ENCODE measurements at places on chromosomes 7 and 10.

DNA sequence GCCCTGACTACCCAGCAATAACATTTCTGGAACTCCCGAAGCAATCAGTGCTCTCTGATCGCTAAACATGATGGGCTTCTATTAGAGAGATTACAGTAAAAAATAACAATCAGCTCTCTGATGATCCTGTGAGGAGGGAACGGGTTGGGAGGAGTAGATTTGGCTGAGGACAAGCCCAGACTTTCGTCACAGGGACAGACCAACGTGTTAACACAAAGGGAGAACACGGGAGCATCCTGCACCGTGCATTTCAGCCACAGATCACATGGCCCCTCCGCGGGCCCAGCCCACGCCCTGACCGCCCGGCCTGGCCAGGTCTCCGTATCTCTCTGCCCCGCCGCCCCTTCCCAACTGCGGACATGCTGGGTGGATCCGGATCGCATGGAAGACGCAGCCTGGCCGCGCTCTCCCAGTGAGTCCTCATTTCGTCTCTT is 95.0 kb upstream of the AGBL3 start:
- peak; percentile 97 for DNase-seq

DNA sequence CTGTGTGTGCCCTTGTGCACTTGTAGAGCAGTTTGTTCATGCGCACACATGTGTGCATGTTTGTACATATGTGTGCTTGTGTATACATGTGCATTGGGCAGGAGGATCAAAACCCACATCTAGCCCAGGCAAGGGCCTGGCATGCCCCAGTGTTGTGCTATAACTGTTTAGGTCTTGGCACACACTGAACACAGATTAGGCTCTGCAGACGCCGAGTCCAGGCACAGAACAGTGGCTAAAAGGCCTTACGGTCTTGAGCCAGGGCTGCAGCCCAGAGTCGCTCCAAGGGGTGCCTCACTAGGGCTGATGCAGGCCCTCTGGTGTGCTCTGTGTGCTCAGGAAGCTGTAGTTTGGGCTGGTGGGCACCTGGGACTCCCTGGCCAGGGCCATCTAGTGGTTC is 55.7 kb downstream of the YKT6 start:
- DNase-seq, result no peak

DNA sequence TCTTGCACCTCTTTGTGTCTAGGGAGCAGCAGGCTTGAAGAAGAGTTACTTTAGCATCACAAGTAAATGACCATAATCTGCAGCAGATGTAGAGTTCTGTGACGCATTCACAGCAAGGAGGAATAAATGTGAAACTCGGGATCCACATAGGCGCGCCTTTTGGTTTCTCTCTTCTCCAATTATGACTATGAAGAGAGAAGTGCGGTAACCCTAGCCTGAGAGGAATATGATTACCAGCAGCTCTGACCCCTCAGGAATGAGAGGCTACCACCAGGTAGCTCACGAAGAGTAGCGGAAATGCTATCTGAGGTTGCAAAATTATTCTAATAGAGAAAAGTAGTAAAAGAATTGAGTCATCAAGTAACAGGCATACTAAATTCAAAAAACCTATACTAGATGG is 25.2 kb upstream of the DMTF1 start:
- DNase-seq, result no peak

DNA sequence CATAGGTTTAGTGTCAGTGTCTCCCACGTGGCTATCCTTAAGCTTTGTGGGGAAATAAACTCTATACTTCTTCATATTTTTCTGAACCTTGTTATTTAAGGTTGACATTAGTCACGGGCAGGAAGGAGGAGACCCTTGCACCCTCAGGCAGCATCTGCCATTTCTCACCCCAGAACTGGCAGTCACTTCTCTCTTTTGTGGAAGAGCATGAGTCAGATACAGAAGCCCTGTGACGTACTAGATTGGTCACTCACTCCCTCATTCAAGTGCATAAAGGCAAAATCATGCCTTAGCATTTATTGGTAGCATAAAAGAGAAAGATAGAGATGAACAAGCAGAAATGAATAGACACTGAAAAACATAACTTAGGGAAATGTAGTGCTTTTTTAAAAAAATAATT is 206.0 kb upstream of the MDFIC start:
- no peak for DNase-seq

DNA sequence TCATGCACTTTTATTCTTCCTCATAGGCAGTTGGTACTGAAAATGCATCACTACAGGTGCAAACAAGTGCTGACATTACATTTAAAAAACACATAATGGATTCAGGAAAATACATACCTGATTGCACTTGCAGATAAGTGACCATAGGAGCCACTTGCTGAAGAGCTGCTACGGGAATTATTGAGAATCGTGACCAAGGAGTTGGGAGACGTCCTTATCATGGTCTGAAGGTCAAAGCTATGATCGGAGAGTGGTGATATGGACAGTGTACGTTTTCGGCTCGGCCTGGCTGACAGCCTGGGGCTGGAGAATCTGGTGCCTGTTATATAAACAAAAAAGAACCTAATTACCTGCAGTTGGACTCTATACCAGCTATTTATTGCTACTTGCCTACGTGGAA is 197.1 kb downstream of the GLI3 start:
- no peak for DNase-seq

- DNase-seq, result no peak
Observed at GRCh38 chr10:118753331-118754228, 1.2 kb downstream of the CACUL1 start.

DNA sequence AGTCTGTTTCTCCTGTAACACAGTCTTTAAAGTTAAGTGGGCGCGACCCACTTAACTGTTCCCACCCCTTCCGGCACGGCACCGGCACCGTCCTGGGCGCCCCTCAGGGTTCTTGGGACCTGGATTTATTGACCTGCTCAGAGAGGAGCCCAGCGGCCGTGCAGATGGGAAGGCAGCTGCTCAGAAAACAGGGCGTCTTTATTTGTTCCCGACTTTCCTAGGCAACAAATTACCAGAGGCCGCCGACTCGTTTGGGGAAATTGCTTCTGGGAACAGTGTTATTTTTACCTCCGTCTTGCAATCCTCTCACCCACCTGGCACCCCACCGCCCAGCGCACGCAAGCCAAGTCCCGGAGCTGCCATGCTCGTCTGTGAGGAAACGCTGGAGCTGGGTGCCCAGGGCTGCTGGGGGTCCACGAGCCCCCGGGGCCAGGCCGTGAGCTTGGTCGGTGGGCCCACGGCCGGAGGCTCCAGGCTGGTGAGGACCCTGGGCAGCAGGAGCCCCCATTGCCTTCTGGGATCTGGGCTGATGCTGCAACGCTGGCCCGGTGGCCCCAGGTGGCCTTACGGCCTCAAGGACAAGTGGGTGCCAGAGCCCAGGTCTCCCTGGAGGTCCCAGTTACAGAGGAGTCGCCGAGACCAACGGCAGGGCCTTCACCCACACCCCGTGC is 14.9 kb upstream of the ADGRA1 start:
- DNase-seq, result no peak

DNA sequence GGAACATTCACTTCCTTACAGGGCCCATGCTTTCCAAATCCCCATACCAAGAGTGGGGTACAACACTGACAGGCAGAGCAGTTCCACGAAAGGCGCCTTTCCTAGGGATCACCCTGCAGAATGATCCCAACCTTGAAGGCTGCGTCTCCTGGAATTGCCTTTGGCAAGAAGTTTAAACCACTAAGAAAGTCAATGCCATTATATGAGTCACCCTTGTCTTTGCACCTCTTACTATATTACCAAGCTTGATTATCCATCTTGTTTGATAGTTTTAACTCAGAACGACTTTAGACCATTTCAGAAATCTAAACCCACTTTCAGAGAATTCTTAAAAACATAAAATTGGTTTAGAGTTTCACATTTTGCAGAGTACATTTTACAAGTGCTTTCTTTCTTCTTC is 282.1 kb downstream of the ARHGAP12 start:
- DNase-seq, result no peak

DNA sequence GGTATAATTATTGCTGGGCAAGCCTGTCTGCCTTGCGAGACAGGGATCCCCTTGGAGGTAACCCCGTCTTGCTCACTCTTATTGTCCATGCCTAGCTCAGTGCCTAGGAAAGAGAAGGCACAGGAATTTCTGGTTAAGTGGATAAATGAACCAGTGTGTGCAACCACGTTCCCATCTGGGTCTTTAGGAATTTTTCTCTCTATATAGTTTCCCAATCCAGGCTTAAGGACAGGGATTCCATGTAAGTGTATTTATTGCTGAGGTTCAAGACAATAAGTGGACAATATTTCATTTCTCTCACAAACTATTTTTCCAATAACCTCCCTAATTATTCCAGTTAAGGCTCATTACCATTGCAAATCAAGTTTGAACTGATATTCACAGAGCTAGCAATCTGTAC is 8.9 kb upstream of the ADAM12 start:
- DNase-seq, result no peak

DNA sequence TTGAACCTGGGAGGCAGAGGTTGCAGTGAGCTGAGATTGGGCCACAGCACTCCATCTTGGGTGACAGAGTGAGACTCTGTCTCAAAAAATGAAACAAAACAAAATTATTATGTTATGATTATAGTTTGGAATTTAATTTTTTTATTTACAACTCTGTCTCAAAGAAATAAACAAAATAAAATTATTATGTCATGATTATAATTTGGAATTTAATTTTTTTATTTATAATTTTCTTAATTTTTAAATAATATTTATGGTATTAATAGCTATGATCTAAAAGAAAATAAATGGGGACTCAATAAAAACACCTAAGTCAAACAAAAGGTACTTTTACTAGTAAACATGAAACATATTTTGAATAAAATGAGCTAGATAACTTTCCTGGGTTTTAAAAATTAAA is 994.8 kb upstream of the GHITM start:
- no peak for DNase-seq

DNA sequence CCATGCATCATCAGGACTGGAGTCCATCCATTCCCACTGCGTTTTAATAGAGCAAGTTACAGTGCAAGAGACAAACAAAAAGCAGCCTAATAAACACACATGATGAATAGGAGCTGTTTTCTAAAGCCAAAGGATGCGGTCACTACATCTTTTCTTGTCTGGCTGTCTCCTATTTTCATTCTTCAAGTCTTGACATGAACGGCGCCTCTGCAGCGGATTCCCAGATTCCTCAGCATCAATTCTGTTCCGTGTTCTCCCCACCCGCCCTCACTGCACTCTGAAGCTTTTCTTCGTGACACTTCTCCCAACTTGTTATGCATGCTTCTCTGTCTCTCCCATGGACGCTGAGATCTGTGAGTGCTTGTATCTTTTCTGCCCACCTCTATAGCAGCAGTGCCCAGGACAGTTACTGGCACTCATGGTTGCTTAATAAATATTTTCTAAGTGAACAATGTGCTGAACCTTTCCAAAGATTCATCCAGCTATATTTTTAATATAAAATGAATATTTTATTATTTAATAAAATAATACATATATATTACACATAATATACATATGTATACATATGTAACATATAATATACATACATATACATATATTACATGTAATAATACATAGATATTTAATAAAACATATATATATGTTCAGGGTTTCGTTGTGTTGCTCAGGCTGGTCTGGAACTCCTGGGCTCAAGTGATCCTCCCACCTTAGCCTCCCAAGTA is 242.9 kb downstream of the ABCA13 start:
- no peak for DNase-seq

DNA sequence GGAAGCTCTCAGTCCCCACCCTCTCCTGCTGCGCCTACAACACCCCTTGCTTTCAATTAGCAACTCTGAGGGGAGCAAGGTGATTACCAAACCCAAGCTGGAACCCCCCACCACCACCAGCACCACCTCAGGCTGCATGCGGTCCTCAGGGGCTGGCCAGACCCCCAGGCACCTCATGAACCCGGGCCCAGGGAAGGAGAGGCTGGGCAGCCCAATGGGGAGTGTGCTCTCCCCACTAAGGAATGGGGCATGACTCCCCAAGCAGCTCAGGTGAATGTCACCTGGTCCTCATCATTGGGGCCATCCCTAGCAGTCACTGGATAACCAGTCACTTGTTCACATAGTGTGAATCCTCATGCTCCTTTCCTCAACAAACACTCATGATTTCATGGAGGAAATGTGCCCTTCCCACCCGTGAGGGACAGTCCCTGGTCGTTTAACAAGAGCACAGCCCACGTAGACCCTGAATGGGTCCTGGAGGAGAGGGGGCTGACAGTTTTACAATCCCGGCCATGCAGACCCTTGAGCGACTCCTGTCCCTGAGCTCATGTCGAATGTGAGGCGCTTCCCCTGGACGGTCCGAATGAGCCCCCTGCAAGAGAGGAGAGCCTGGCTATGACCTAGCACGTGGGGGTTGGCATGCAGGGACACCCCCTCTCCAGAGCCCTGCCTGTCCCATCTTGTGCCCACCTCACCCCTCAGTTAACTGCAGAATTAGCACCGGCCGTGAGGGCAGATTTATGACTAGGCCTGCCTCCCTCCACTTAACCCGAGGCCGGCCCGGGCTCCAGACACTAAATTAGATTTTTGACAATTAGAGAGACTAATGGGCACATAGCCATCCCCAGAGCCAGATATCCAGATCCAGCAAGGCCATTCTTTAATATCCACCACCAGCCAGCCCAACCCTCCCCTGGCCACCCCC is 29.1 kb downstream of the POLL start:
- no peak for DNase-seq

DNA sequence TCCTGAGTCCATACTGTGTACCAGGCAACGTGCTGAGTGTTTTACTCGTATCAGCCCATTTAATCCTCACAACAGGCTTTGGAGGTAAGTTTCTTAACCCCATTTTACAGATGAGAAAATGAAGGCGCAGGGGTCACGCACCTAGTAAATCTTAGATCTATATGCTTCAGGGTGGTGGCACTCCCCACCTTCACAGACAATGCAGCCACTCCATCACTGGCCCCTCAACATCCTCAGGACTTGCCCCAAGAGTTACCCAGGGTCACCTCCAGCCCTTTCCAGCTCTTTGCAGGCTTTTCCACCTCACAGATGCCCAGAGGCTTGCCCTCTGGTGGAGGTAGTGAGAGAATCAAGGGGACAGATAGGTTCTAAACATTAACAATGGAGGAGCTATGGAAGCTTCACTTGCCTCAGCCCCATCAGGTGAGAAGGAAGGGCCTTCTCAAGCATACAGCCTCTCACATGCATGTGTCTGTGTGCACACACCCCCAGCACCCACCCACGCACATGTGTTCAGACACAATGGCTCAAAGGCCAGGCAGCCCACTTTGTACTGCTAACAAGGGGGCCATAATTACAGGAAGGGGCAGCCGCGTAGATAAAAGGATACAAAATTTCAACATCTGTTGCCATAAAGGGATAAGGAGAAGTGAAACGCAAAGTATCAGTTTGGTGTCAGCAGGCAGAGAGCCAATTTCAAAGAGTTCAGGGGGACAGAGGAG is 29.1 kb downstream of the DPCD start:
- peak; percentile 12 for DNase-seq

- no peak for DNase-seq
Observed at GRCh38 chr10:133278577-133279265, 2.1 kb upstream of the ADAM8 start.
